Osteoblast (primary cell): ENCODE measurements at places on chromosomes 11 and 22. TPM values are rescaled to one million over a fixed set of nuclear protein-coding genes. Genes with fewer than 3 reads are reported as not detected.
A peak's percentile ranks its signal among the peaks of the same experiment; 100 is the strongest.

Gene GLB1L3
- not detected in 2 replicates for total RNA-seq

- no peak for DNase-seq
These were observed 2.6 kb downstream of the CD44 start for GRCh38 chr11:35141571-35141971.

DNA sequence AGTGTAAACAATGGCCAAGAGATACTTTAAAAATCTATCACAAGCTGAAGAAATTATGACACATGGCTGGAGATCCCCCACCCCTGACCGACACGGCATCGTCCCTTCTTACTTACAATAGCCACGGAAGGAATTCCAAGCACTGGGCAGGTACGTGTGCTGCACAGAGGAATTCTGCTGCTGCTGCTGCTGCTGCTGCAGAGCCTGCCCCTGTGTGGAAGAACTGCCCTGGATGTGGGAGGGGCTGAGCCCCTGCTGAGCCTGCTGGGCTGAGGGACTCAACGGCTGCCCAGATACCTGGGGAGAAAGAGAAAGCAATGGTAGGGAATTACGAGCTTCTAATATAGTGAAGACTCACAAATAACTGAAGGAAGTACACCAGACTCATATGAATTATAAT is 15.0 kb upstream of the NFRKB start:
- DNase-seq: no peak

DNA sequence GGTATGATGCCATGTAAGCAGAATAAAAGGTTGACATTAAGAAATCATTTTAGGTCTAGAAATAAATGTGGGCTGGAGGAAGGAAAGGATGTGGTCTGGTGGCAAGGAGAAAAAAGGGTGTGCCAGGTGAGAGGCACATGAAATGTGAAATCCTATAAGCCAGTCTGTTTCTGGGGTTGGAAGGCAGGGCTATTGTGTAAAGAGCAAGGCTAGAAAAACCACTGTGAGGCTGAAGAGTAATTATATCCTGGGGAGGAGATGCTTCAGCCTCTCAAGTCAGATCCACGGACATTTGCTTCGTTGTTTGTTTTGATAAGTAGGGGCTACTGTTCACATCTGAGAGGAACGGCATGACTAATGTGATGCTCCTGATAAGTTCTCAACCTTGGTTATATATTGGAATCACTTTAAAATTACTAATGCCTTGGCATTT is 77.5 kb upstream of the CTSC start:
- peak; percentile 8 for DNase-seq

GRCh38 chr11:44008088-44008501 is 39.7 kb upstream of the ACCSL start:
- peak; percentile 82 for DNase-seq

Gene UBQLNL
- 0.29 and 0.36 TPM in 2 replicates for total RNA-seq

Gene UBQLN3
- total RNA-seq: under 0.01 TPM in 1 of 2 replicates, not detected in the other

Gene CLMP
- total RNA-seq: 174 and 210 TPM in 2 replicates
